ENCODE measurements at places on chromosomes 11 and 22. TPM values are rescaled to one million over a fixed set of nuclear protein-coding genes. Genes with fewer than 3 reads are reported as not detected.

The TMEM151A gene
- total RNA-seq, result 0.15 TPM

The BID gene
- 59.0 TPM for total RNA-seq

The TPBGL gene
- total RNA-seq, result not detected

The RBM7 gene
- total RNA-seq, result 34.7 TPM

The MYOD1 gene
- not detected for total RNA-seq

The ZNF214 gene
- total RNA-seq, result 0.55 TPM

The C11orf97 gene
- total RNA-seq, result not detected

The ACRV1 gene
- total RNA-seq, result not detected

The RGL4 gene
- not detected for total RNA-seq

The ARHGAP42 gene
- 16.1 TPM for total RNA-seq

DNA sequence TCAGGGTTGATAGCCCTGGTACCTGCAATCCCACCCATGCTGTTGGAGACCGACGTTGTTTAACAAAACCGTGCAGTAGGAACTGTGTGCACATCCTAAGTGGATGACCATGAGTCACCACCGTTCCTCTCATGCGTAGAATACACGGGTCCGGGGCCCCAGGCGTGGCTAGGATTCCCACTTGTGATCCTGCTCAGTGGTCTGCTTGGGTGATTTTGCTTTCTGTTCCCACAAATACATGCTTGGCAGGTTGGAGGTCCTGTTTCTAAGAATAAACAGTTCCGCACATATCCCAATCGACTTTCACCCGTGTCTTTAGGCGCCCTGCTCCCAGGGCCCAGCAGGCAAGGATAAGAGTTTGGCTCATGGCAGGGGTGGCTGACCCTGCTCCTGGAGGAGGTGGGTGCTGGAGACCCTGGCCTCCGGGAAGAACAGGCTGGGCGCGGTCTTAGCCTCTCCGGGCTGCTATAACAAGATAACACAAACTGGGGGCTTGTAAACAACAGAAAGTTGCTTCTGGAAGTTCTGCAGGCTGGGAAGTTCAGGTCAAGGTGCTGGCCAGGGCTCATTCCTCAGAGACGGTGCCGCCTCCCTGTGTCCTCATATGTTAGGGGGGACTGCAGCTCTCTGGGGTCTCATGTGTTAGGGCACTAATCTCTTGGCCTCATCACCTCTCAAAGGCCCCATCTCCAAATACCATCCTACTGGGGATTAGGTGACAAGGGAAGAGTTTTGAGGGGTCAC lies 1028.3 kb downstream of the BRD1 start:
- no peak overlapping the region for H3K4me3 ChIP-seq
- H3K27me3 ChIP-seq, result peaks cover 97% of the 10 kb centered on the region
- no peak for DNase-seq
- H3K36me3 ChIP-seq, result no peaks in the 10 kb centered on the region

GRCh38 chr11:47571895-47572294 lies 6.5 kb downstream of the PTPMT1 start:
- DNase-seq, result no peak
- peaks cover 27% of the 10 kb centered on the region for H3K36me3 ChIP-seq
- H3K27ac ChIP-seq, result no peak overlapping the region
- no peaks in the 10 kb centered on the region for H3K27me3 ChIP-seq

GRCh38 chr11:111559800-111560464 lies 19.4 kb downstream of the LAYN start:
- H3K4me1 ChIP-seq, result peaks cover 36% of the 10 kb centered on the region
- peaks cover 14% of the 10 kb centered on the region for H3K36me3 ChIP-seq
- no peaks in the 10 kb centered on the region for H3K27me3 ChIP-seq

- DNase-seq, result no peak
- H3K36me3 ChIP-seq, result peaks cover 24% of the 10 kb centered on the region
- no peak overlapping the region for H3K4me3 ChIP-seq
- no peak overlapping the region for H3K27ac ChIP-seq
These were observed 11.0 kb upstream of the PLAAT2 start for GRCh38 chr11:63573881-63574855.

DNA sequence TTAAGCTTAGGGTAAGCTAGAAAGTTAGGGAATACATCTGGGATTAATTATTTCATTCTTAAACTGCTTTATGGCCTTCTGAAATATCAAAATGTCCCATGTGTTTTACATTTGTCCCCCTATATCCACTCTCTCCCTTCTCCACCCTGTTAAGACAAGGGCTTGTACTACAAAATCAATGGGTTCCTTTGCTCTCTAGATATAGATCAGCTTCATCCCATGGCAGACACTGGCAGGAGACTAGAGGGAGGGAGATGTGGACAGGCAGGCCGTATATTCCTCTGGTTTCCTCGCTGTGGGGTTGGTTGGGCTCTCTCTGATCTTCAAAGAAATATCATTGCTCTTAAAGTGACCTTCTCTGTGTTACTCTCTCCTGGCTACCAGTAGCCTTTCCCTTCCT lies 1281.0 kb downstream of the LRRC4C start:
- no peak overlapping the region for H3K27ac ChIP-seq
- H3K4me1 ChIP-seq, result no peaks in the 10 kb centered on the region
- H3K4me3 ChIP-seq, result no peak overlapping the region
- no peak for DNase-seq
- no peaks in the 10 kb centered on the region for H3K27me3 ChIP-seq
- no peaks in the 10 kb centered on the region for H3K36me3 ChIP-seq

DNA sequence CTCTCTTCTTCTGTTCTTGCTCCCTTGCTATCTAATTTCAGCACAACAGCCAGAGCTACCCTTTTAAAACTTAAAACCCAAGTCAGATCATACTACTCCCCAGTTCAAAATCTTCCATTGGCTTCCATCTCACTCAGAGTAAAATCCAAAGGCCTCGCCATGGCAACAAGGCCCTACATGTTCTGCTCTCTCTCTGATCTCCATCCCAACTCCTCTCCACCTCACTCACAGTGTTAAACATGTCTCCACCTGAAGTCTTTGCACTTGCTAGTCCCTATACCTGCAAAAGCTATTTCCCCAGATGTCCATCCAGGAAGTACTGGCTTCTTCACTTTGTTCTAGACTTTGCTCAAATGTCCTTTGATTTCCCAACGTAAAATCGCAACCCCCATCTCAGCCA lies 3.0 kb upstream of the GRAP2 start:
- no peak overlapping the region for H3K27ac ChIP-seq
- H3K4me3 ChIP-seq, result no peak overlapping the region
- no peak for DNase-seq

DNA sequence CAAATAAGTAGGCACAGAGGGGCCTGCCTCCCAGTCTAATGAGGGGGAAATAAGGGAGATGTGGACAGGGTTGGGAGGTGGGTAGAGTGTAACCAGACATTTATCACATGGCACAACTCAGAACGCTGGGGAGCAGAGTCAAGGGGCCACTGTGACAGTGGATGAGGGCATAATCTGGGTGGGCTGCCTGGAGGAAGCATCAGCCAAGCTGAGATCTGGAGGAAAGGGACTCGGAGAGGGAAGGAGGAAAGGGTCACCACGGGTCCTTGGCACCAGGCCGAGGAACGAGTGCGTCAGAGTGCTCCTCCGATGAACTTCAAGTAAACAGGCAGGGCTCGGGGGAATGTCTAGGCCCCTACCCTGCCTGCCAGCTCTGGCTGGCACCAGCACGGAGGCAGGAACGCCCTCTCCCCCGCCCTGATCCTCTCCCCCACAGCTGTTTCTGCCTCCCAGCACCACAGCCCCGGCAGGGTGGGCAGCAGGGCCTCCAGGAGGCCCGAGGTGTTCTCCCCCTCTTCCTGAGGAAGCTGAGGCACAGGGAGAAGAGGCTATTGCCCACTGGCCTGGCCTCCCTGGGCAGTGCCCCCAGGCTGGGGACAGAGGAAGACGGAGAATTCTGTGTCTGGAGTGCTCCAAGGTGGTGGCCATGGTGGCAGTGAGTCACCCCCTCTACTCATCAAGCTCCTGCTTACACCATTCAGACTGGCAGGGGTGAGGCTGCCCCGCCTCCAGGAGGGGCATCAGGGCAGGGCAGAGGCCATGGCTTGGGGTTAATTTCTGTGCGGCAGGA lies 4.2 kb downstream of the ALDH3B1 start:
- H3K4me1 ChIP-seq, result peaks cover 87% of the 10 kb centered on the region
- H3K27me3 ChIP-seq, result no peaks in the 10 kb centered on the region

GRCh38 chr11:35162745-35163144 lies 23.8 kb downstream of the CD44 start:
- H3K4me3 ChIP-seq, result 0 out of 2 replicates have a peak overlapping the region, but pooled peaks have one; percentile 7
- H3K36me3 ChIP-seq, result peaks cover 82% of the 10 kb centered on the region
- no peak for DNase-seq
- H3K27ac ChIP-seq, result peak overlapping the region; percentile 94
- no peaks in the 10 kb centered on the region for H3K27me3 ChIP-seq

GRCh38 chr22:20421507-20421874 lies 16.1 kb downstream of the SCARF2 start:
- no peak overlapping the region for H3K27ac ChIP-seq
- DNase-seq, result no peak

DNA sequence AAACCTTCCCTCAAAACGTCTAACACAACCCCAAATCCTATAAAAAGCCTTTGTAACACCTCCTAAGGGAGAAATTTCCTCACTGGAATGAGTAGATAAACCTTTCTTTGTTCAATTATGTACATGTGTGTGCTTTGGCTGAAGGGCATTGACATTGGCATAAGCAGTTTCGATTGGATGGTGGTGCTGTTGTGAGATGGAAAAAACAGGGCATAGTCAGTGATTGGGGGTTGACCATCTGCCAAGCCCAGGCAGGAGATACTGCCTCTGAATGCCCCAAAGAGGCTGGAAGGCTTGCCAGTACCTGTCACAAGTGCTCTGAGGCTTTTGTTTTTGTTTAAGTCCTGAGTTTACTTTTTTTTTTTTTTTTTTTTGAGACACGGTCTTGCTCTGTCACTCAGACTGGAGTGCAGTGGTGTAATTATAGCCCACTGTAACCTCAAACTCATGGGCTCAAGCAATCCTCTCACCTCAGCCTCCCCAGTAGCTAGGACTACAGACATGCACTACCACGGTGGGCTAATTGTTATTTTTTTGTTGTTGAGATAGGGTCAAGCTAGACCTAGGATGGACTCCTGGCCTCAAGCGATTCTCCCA lies 1.2 kb upstream of the CCDC117 start:
- H3K27ac ChIP-seq, result no peak overlapping the region
- peaks cover 10% of the 10 kb centered on the region for H3K36me3 ChIP-seq
- no peak overlapping the region for H3K4me3 ChIP-seq
- DNase-seq, result no peak
- no peaks in the 10 kb centered on the region for H3K27me3 ChIP-seq

GRCh38 chr11:73152861-73153483 lies 10.9 kb upstream of the FCHSD2 start:
- H3K4me1 ChIP-seq, result peaks cover 24% of the 10 kb centered on the region
- no peaks in the 10 kb centered on the region for H3K27me3 ChIP-seq
- no peak overlapping the region for H3K4me3 ChIP-seq
- peak; percentile 57 for DNase-seq
- no peaks in the 10 kb centered on the region for H3K36me3 ChIP-seq
- no peak overlapping the region for H3K27ac ChIP-seq

- H3K27me3 ChIP-seq, result no peaks in the 10 kb centered on the region
- H3K27ac ChIP-seq, result peak overlapping the region; percentile 99
- H3K4me1 ChIP-seq, result peaks cover 39% of the 10 kb centered on the region
- peaks cover 100% of the 10 kb centered on the region for H3K36me3 ChIP-seq
These were observed 6.7 kb downstream of the TAF1D start for GRCh38 chr11:93734427-93735222.

- peaks cover 43% of the 10 kb centered on the region for H3K36me3 ChIP-seq
- H3K27me3 ChIP-seq, result no peaks in the 10 kb centered on the region
- peaks cover 50% of the 10 kb centered on the region for H3K4me1 ChIP-seq
- H3K27ac ChIP-seq, result peak overlapping the region; percentile 64
- DNase-seq, result peak; percentile 22
These were observed 18.4 kb downstream of the NEAT1 start for GRCh38 chr11:65440831-65441499.

DNA sequence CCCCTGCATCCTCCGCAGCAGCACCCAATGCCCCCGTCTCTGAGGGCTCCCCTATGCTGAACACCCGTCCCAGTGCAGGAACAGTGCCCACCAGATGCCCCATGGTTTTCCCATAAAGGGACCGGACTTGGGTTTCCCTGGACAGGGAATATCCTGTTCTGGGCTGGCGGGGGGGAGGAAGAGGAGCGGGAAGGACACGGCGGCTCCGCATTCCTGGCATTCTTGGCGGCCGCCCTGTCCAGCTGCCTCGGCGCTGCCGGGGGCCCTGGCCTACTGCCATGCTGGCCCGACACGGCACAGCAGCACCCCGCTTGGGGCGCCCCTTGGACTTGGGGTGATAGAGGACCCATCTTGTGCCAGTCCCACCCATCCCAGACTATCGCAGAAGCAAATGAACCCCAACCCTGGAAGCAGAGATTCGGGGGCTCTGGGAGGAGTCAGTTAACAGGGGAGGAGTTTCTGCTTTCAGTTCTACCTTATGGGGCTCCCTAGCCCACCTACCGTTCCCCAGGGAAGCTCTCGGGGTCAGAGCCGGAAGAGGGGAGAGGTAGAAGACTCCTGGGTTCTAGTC lies 23.7 kb upstream of the CBX7 start:
- peak overlapping the region; percentile 72 for H3K27ac ChIP-seq
- DNase-seq, result peak; percentile 77
- no peaks in the 10 kb centered on the region for H3K27me3 ChIP-seq
- no peaks in the 10 kb centered on the region for H3K36me3 ChIP-seq
- H3K4me3 ChIP-seq, result no peak overlapping the region

- peaks cover 76% of the 10 kb centered on the region for H3K27me3 ChIP-seq
- no peak overlapping the region for H3K27ac ChIP-seq
- no peak overlapping the region for H3K4me3 ChIP-seq
- DNase-seq, result no peak
- H3K36me3 ChIP-seq, result no peaks in the 10 kb centered on the region
These were observed 655.2 kb downstream of the TBC1D22A start for GRCh38 chr22:47417699-47418098.

DNA sequence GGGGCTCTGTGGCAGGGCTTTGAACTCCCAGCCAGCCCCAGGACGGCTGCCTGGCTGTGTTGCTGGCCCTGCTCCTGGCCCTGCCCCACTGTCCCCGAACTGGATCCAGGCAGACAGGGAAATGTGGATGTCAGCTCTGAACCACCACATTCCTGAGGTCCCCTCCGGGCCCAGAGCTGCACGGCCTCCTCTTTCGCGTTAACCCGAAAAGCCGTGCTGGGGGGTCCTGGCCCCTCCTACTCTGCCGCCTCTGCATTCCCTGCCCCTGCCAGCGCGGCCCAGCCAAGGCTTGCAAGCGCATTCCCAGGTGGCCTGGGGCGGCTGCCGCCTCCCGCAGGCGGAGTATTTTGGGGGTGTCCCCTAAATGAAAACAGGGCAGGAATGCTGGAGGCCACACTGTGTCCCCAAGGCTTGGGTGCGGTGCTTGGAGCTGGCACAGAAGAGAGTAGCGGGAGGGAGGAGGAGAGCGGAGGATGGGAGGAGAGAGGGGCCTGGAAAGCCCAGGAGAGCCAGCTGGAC lies 5.4 kb downstream of the LINC01488 start:
- no peak overlapping the region for H3K4me3 ChIP-seq
- no peaks in the 10 kb centered on the region for H3K4me1 ChIP-seq
- DNase-seq, result no peak
- no peaks in the 10 kb centered on the region for H3K36me3 ChIP-seq
- H3K27ac ChIP-seq, result no peak overlapping the region

- no peaks in the 10 kb centered on the region for H3K27me3 ChIP-seq
- no peak overlapping the region for H3K27ac ChIP-seq
- DNase-seq, result no peak
- no peaks in the 10 kb centered on the region for H3K4me1 ChIP-seq
- peaks cover 7% of the 10 kb centered on the region for H3K36me3 ChIP-seq
These were observed 103.9 kb downstream of the DBX1 start for GRCh38 chr11:20056109-20056949.

GRCh38 chr11:84105148-84105547 lies 819.0 kb upstream of the CCDC90B start:
- H3K27ac ChIP-seq, result no peak overlapping the region
- H3K4me1 ChIP-seq, result no peaks in the 10 kb centered on the region
- no peaks in the 10 kb centered on the region for H3K36me3 ChIP-seq

Data from PC-9 (cell line).